ENCODE measurements at places on chromosomes 7 and 10. TPM values are rescaled to one million over a fixed set of nuclear protein-coding genes. Genes with fewer than 3 reads are reported as not detected.

The NME8 gene
- total RNA-seq: not detected

The SEMA3D gene
- total RNA-seq: not detected

The KLHL7 gene
- 21.4 TPM for total RNA-seq

The FAM13C gene
- total RNA-seq: 13.8 TPM

The PPP1R17 gene
- total RNA-seq: not detected

The WNT2 gene
- not detected for total RNA-seq
